Stimulated activated CD8-positive, alpha-beta memory T cell treated with anti-CD3 and anti-CD28 coated beads, Interleukin-4, amount 100 ng/mL, for 48 hours (primary cell): ENCODE measurements at places on chromosomes 13 and 19.

DNA sequence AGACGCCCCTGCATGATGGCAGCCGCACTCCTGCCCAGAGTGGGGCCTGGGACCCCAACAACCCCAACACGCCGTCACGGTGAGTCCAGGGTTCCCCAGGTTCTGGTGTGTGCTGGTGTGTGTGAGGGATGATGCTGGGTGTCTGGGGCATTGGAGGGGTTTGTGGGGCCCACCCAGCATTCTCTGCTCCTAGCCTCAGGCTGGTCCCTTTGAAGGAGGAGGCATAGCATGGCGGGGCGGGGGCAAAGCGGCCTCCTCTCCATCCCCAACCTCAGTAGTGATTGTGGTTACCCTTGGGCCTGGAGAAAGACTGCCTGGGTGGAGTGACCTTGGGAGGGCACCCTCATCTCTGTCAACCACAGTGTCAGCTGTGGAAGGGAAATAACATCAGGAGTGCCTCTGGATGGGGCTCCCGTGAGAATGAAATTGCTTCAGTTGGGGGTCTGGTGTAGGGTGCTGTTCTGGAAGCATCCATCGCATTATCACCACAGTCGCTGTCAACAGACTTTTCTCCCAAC is 7.1 kb upstream of the TIMM50 start:
- DNase-seq = no peak

DNA sequence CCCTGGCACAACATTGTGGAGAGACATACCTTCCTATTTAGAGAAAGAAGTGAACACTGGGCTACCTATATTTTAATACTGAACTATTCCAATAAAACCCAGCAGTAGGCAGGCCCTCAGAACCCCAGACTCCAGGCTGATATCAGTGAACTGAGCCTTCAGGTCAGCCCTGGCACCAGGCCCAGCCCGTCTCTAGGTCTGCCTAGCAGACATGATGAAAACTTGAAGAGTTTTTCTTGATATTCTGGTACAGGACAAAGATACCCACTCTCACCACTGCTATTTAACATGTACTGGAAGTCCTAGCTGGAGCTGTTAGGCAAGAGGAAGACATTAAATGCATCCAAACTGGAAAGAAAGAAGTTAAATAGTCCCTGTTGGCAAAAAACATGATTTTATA is 396.6 kb upstream of the SPRY2 start:
- no peak for DNase-seq

GRCh38 chr13:34103854-34104253 is 285.9 kb downstream of the RFC3 start:
- DNase-seq = no peak

GRCh38 chr19:42191855-42192254 is 25.6 kb downstream of the DEDD2 start:
- DNase-seq = peak; percentile 56

DNA sequence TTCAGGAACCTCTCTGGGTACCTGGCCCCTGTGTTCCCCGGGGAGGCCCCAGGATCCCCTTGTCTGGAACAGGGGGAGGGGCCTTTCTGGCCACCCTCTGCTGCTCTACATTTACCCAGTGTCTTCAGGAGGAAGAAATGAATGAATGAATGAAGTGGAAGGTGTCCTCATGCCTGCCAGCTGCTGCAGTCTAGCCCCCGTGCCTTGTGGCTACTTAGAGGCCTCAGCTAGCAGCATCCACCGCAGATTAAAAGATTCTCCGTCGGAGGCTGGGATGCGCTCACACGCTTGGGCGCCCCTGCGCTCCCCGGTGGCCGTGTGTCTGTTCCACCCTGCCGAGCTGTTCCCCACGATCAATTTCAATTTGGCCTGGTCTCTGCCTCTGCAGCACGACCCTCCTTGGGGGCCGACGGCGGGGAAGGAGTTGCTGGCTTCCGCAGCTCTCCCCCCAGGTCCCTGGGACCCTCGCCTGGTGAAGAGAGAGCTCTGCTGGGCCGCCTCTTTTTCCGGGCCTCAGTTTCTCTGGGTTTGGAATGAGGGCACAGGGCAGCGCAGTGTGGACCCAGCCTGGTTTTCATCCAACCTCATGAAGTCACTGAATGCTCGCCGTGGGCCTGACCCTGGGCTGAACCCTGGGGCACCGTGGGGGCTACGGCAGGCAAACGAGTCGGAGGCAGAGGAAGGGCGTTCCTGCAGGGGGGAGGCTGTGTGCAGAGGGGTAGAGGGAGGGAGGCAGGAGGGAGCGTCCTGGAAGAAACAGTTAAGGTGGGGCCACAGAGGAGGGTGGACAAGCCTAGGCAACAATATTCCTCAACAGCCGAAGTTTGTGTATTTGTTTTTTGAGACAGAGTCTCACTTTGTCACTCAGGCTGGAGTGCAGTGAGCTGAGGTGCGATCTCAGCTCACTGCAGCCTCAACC is 28.3 kb downstream of the EFNA2 start:
- DNase-seq = no peak

GRCh38 chr13:109656206-109656605 is 130.2 kb downstream of the IRS2 start:
- DNase-seq = no peak

DNA sequence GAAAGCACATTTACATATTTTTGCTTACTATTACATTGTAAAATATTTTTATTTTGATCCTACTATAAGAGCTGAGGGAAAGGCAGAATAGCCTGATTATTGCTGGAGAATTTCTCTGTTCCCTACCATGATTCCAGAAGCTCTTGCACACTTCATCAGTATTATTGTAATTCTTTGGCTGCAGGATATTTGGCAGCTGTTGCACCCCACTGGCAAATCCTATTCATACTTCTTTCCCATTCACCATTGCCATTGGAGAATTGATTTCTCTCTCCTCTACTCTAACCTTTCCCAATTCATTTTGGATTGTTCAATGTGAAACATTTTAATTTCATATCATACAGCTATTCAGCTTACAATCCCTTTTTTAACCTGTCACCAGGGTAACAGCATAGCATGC is 238.0 kb downstream of the GGACT start:
- DNase-seq = no peak

DNA sequence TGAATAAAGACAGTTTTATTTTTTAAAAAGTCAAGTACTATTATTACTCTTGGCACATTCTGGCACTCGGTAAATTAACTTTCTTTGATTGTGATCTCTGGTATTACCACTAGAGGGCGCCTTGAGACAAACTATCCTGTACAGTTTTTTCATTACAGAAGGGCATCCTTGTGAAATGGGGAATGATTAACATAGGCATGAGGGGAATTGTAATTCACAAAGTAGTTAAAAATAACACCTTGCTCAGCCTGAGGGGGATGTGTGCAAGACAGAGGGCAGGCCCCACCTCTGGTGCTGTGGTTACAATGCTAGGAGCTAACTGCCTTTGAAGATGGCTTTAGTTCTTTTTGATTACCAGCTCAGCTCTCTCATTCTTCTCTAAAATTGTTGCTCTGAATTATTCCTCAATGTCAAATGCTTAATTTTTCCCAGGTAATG is 24.2 kb upstream of the C1QTNF9B start:
- no peak for DNase-seq

DNA sequence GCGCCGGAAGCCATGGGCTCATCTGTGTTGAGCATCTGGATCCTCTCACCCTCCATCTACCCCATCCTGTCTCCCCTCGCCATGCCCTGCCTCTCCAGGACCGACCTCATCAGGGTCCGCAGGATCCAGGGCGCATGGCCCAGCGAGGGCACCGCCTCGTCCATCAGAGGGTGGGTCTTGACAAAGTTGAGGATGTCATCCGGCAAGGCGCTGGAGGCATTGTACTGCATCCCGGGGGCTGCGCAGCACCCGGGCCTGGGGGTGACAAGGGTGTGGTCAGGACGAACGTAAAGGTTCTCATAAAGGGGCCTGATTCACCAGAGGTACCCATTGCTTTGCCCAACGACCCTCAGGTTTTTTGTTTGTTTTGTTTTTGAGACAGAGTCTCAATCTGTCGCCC is 9.5 kb downstream of the SEMA6B start:
- DNase-seq = no peak

DNA sequence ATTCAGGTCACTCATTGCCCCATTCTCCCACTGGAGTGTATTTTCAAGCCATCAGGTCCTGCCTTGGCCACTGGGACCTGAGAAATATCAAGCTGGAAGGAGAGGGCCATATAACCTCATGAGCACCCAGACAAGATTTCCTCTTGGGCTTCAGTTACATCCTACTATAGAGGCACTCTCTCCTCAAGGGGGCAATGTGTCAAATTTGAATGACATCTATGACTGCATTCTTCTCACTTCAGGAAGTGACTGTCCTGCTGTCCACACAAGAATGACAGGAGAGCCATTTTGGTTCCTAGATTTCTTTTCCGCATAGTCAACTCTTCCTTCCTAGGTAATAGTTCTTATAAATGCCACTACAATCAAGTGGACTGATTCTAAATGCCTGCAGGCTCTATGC is 416.2 kb downstream of the DIAPH3 start:
- DNase-seq = no peak

DNA sequence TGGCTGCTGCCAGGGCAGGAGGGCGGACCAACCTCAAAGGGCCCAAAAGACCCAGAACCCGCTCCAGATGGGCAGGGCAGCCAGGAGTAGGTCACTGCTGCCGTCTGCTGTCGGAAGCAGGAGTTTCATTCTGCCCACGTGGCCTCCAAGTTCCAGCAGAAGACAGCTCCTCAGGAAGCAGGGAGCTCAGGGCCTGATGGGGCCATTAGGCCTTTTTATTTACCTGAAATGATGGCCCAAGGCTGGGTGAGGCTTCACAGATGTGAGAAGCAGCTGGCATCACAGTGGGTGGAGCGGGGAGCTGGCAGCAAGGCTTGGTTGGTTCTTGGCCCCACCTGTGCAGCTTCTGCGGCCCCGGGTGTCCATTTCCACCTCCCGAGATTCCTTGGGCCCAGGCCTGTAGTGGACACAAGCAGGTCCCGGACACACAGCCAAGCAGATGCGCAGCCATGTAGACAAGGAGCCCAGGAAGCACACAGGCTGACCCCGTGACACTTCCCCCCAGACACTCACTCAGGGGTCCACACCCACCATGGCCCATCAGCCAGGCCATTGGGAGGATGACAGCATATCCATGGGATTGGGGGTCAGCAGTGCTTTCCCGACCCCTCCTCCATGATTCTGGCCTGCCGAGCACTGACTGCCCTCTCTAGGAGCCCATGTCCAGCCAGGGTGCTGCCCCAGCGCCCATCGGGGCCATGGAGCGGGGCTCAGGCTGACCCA is 26.4 kb downstream of the C13orf46 start:
- DNase-seq = no peak

DNA sequence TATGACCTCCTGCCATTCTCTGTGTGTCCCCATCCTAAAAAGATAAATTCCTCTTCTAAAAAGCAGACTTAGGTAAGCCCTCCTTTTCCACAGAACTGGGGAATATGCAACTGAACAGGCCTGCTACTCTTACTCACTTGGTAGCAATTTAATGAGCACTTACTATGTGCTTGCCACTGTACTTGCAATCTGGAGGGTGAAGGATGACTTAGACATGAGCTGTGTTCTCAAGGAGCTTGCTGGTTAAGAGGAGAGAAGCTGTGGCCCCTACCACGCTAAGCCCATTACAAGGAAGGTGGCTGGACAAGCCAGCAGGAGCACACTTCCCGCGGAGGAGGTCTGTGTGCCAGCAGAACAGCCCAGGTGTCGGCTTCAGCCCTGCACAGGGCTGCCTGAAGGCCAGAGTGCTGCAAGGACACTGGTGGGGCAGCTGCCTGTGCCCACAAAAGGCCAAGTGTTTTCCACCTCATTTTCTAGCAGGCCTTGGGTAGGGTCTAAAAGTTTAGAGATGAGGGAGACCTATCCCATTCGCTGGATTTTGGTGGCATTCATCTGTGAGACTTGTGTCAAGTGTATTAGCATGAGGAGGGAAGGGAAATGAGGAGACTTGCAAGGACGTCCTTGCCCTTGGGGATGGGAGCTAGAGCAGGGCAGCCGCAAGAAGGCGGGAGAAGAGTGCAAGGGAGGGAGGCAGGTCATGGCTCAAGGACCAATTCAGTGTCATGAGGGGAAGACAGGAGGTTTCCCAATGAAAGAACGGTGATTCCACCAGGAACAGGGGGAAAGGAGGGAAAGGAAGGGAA is 52.0 kb downstream of the COL4A1 start:
- no peak for DNase-seq

DNA sequence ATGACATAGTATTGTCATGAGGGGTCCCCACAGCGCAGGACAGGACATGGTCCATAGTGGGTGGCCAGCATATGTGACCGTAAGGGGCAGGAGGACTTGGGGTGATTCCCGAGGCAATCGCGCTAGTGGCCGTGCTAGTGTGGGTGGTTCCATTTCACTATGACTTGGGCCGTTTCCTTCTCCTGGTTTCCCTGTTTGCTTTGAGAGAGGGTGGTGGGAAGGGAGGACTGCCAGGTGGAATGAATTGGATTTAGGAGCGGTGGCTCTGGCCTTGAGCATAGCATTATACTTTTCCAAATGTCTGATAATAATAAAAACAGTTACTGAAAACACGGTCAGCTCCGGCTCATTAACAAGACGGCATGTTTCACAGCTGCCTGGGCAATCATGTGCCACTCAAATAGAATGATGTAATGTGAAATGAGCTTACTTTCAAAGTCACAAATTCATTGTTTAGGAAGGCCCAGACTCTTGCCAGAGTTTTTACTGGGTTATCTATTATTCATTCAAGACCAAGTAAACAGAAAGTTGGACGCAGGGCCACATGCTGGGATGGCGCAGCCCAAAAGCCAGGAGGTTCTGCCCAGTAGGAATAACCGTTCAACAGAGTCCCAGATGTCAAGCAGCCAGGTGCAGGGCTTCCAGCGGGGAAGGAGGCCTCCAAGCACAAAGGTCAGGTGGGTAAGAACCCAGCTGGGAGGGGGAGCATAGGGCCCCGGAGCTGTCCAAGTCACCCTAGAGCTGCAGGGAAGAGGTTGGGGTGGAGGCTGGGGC is 19.6 kb upstream of the SLC15A1 start:
- no peak for DNase-seq

DNA sequence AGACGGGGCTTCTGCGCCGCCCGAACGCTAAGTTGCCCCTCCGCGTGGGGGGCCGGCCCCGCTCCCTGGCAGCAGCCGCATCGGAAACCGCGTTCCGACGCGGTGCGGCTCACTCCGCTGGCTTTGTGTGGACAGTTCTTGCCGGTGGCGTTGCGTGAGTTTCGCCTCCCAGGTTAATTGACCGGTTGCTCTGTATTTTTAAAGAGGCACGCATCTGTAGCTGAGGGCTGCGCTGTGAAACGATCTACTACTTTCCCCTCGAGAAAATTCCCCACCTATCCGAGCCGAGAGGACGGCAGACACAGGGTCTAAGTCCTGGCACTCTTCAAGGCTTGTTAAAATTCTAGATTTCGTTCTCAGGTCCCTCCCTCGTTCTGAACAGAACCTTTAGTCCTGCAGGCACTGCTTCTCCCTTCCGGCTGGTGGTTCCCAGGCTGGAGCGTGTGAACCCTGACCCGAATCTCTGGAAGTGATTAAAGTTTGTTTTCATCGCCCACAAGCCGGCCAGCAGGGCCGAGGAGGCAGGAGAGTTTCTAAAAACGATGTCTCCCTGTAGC is 933 bp downstream of the ARHGEF7 start:
- DNase-seq = no peak

DNA sequence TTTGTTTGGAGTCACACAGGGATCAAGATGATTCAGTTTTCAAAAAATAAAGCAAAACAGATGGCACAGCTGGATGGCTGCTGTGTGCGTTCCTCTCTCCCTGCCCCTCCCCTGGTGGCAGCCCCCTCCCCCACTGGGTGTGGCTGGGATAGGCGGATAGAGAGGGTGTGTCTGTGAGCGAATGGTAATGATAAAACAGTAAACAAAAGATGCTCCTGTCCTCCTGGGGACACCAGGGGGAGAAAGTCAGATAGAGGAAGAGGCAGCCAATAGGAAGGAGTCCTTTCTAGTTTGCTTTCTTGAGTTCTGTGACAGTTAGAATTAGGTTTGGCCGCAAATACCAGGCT is 6.5 kb downstream of the TMEM255B start:
- no peak for DNase-seq

- DNase-seq = no peak
Measured at GRCh38 chr13:57991041-57991440, 359.5 kb downstream of the PCDH17 start.
